ENCODE measurements at places on chromosomes 5 and 9. TPM values are rescaled to one million over a fixed set of nuclear protein-coding genes. Genes with fewer than 3 reads are reported as not detected.

- H3K4me3 ChIP-seq = no peak overlapping the region
- no peak for DNase-seq
- H3K36me3 ChIP-seq = no peaks in the 10 kb centered on the region
- peak overlapping the region; percentile 43 for H3K27ac ChIP-seq
- H3K4me1 ChIP-seq = peaks cover 33% of the 10 kb centered on the region
- no peaks in the 10 kb centered on the region for H3K27me3 ChIP-seq
Observed at GRCh38 chr9:110029956-110030480, 177.9 kb downstream of the C9orf152 start.

- peaks cover 15% of the 10 kb centered on the region for H3K4me1 ChIP-seq
- H3K4me3 ChIP-seq = no peak overlapping the region
- H3K27me3 ChIP-seq = no peaks in the 10 kb centered on the region
- H3K36me3 ChIP-seq = no peaks in the 10 kb centered on the region
Observed at GRCh38 chr5:146026307-146027010, 78.9 kb downstream of the PLAC8L1 start.

GRCh38 chr9:112011051-112011620 lies 114.5 kb downstream of the UGCG start:
- H3K4me1 ChIP-seq = peaks cover 10% of the 10 kb centered on the region
- H3K27me3 ChIP-seq = no peaks in the 10 kb centered on the region
- no peaks in the 10 kb centered on the region for H3K36me3 ChIP-seq
- H3K4me3 ChIP-seq = no peak overlapping the region

DNA sequence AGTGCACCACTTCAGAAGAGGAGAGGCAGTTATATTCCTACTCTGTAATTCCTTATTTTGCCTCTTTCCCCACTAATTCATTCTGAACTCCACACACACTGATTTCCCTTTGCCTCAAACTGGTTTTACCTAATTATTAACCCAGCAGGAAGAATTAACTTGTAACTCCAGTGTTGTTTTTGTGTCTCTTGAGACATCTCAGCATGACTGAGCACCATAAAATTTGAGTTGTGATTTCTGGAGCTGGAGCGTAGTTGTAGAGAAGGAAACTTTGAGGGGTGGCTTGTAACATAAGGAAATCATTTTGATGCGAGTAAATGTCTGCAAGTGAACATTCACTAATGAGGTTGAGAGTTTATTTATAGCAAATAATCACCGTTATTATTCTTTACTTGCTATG lies 265.2 kb downstream of the TMEM38B start:
- no peak overlapping the region for H3K27ac ChIP-seq
- no peak overlapping the region for H3K4me3 ChIP-seq
- H3K27me3 ChIP-seq = no peaks in the 10 kb centered on the region
- DNase-seq = no peak
- no peaks in the 10 kb centered on the region for H3K36me3 ChIP-seq

PGM5 gene
- 9.8 TPM for total RNA-seq

GRIA1 gene
- total RNA-seq = 1.3 TPM

MEGF10 gene
- 3.0 TPM for total RNA-seq

- no peak for DNase-seq
- H3K4me1 ChIP-seq = no peaks in the 10 kb centered on the region
- peaks cover 4% of the 10 kb centered on the region for H3K36me3 ChIP-seq
- H3K4me3 ChIP-seq = no peak overlapping the region
- H3K27me3 ChIP-seq = no peaks in the 10 kb centered on the region
Observed at GRCh38 chr5:65446682-65447081, 35.0 kb downstream of the ADAMTS6 start.

DNA sequence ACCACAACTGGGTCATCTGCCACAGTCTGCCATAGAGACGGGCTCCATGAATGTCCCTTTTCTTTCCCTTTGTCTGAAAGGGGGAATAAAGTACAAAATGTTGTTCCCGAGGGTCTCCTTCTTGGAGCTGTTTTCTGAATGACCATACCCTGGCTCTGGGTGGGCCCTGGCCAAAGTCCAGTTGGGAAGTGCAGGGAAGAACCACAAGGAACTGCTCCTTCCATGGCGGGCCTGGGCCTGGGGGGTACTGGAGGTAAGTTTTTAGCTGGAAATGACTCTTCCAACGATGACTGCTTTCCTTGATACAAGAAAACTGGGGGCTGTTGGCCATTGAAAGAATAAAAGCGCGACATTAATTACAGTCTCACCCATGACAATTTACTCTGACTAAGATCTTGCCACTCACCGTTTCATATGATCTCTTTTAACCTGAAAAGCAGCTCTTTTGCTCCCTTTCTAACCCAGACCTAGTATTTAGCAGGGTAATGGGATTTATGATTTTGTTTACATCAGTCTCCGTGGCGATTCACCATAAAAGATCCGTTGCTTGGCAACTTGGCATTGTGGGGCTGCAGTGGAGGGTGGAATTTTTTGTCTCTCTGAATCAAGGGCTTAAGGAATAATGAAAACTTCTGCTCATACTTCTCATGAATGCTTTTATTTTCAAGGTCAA lies 89.2 kb upstream of the PTCH1 start:
- H3K4me3 ChIP-seq = peak overlapping the region; percentile 2
- H3K36me3 ChIP-seq = no peaks in the 10 kb centered on the region
- peaks cover under 1% of the 10 kb centered on the region for H3K27me3 ChIP-seq
- no peak for DNase-seq
- H3K27ac ChIP-seq = peak overlapping the region; percentile 77

GALT gene
- 82.7 TPM for total RNA-seq

GRCh38 chr9:96621618-96622017 lies 2.0 kb upstream of the CDC14B start:
- H3K27me3 ChIP-seq = no peaks in the 10 kb centered on the region
- no peak for DNase-seq
- H3K4me3 ChIP-seq = no peak overlapping the region
- H3K27ac ChIP-seq = peak overlapping the region; percentile 22
- no peaks in the 10 kb centered on the region for H3K36me3 ChIP-seq
- H3K4me1 ChIP-seq = peaks cover 35% of the 10 kb centered on the region

DNA sequence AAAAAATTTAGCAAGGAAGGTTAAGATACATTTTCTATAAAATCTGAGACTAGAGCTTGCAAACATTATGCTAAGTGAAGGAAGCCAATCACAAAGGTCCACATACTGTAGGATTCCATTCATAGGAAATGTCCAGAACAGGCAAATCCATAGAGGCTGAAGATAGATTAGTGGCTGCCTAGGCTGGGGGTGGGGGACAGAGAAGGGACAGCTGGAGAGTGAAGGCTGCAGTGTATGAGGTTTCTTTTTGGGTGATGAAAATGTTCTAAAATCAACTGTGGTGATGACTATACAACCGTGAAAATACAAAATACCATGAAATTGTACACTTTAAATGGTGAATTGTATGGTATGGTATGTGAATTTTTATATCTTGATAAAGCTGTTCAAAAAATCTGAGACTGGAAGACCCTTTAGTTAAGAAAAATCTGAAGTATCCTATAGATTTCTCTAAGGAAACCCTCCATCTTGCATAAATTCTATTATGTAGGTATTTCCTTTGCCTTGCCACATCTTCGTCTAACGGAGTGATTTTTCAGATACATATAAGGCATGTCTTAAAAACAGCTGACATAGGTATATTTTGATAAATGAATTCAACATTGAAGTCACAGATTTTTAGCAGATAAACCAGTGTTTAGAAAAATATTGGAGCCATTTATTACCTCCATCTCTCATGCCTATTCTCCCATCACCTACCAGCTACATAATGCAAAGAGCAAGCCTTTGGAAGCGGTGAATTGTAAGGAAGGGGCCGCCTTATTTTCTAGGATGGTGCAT lies 121.1 kb downstream of the LMNB1 start:
- H3K4me3 ChIP-seq = no peak overlapping the region
- DNase-seq = no peak
- H3K27me3 ChIP-seq = no peaks in the 10 kb centered on the region
- H3K27ac ChIP-seq = no peak overlapping the region

GRCh38 chr5:82309091-82309531 lies 31.0 kb upstream of the RPS23 start:
- H3K36me3 ChIP-seq = peaks cover 23% of the 10 kb centered on the region
- H3K27me3 ChIP-seq = no peaks in the 10 kb centered on the region

- no peaks in the 10 kb centered on the region for H3K27me3 ChIP-seq
- no peak for DNase-seq
- peaks cover 8% of the 10 kb centered on the region for H3K4me1 ChIP-seq
- no peaks in the 10 kb centered on the region for H3K36me3 ChIP-seq
- H3K4me3 ChIP-seq = no peak overlapping the region
- H3K27ac ChIP-seq = no peak overlapping the region
Observed at GRCh38 chr5:39816866-39817265, 392.1 kb upstream of the DAB2 start.

BRINP1 gene
- 13.2 TPM for total RNA-seq

PPIP5K2 gene
- total RNA-seq = 80.0 TPM

DNA sequence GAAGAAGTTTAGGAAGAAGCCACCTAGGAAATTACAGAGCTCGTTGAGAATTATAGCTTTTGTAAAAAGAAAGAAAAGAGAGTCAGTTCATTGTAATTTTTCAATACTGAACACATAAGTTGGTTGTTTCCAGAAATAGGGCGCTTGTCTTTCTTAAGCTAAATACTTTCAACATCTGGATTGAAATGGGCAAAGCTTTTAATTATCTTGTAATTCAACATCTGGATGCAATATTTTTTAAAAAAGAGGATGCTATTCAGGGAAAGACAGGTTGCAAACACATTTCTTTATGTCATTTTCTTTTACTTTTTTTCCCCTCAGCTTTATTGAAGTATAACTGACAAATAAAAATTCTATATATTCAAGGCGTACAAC lies 100.7 kb upstream of the TRPC7 start:
- DNase-seq = no peak
- H3K4me1 ChIP-seq = peaks cover 4% of the 10 kb centered on the region
- H3K36me3 ChIP-seq = no peaks in the 10 kb centered on the region
- no peaks in the 10 kb centered on the region for H3K27me3 ChIP-seq
- no peak overlapping the region for H3K4me3 ChIP-seq

GRCh38 chr5:112869948-112870347 lies 8.9 kb downstream of the SRP19 start:
- no peak overlapping the region for H3K4me3 ChIP-seq
- H3K27me3 ChIP-seq = no peaks in the 10 kb centered on the region
- H3K36me3 ChIP-seq = peaks cover 29% of the 10 kb centered on the region
- no peaks in the 10 kb centered on the region for H3K4me1 ChIP-seq
- H3K27ac ChIP-seq = no peak overlapping the region

DNA sequence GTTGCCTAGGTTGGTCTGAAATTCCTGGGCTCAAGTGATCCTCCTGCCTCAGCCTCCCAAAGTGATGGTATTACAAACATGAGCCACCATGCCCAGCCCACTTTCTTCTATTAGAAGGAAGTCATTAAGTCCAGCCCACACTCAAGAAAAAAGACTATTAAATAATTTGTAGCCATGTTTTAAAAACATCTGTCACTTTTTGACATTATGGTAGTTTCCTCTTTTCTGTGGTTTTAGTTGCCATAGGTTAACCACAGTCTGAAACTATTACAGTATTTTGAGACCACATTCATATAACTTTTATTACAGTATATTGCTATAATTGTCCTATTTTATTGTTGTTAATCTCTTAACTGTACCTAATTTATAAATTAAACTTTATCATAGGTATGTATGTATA lies 31.9 kb upstream of the C5orf24 start:
- H3K4me3 ChIP-seq = no peak overlapping the region
- H3K27ac ChIP-seq = no peak overlapping the region
- DNase-seq = no peak
- H3K4me1 ChIP-seq = no peaks in the 10 kb centered on the region

GRCh38 chr5:58666598-58667581 lies 84.0 kb downstream of the RAB3C start:
- no peaks in the 10 kb centered on the region for H3K27me3 ChIP-seq
- H3K4me3 ChIP-seq = no peak overlapping the region
- peak overlapping the region; percentile 73 for H3K27ac ChIP-seq
- H3K4me1 ChIP-seq = peaks cover 27% of the 10 kb centered on the region

GRCh38 chr5:1524799-1525623 lies 1.3 kb upstream of the LPCAT1 start:
- H3K27ac ChIP-seq = no peak overlapping the region
- no peaks in the 10 kb centered on the region for H3K36me3 ChIP-seq
- no peak for DNase-seq
- H3K4me1 ChIP-seq = peaks cover 18% of the 10 kb centered on the region
- H3K4me3 ChIP-seq = peak overlapping the region; percentile 53
- no peaks in the 10 kb centered on the region for H3K27me3 ChIP-seq

DNA sequence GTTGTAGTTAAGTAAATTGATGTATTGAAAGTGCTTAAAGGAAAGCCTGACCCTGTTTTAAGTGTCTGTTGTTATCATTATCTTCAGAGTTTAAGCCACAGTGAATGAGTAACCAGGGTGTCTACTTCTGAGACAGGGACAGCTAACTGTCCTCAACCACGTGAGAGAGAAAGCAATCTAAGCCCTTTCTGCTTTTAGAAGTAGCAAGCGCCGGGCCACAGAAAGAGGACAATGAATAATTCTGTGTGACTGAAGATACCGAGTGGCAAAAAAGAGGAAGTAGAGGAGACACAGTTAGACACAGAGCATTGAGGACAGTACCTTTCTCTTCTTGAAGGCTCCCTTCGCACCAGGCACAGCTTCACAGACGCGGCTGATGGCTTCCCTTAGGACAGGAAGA lies 86.3 kb downstream of the S1PR3 start:
- DNase-seq = no peak
- peaks cover 5% of the 10 kb centered on the region for H3K27me3 ChIP-seq
- peaks cover 13% of the 10 kb centered on the region for H3K4me1 ChIP-seq
- no peaks in the 10 kb centered on the region for H3K36me3 ChIP-seq
- H3K27ac ChIP-seq = no peak overlapping the region

- no peaks in the 10 kb centered on the region for H3K27me3 ChIP-seq
- H3K36me3 ChIP-seq = peaks cover 9% of the 10 kb centered on the region
- no peak for DNase-seq
- peak overlapping the region; percentile 97 for H3K27ac ChIP-seq
Observed at GRCh38 chr9:128946571-128947276, 679 bp downstream of the DOLK start.

SURF2 gene
- total RNA-seq = 12.1 TPM

GRCh38 chr5:178625679-178626483 lies 969 bp downstream of the CLK4 start:
- DNase-seq = no peak
- H3K4me3 ChIP-seq = peak overlapping the region; percentile 100
- H3K27me3 ChIP-seq = no peaks in the 10 kb centered on the region
- peaks cover 32% of the 10 kb centered on the region for H3K4me1 ChIP-seq
- H3K27ac ChIP-seq = peak overlapping the region; percentile 100
- peaks cover 8% of the 10 kb centered on the region for H3K36me3 ChIP-seq

GRCh38 chr5:33032271-33033070 lies 321.4 kb downstream of the NPR3 start:
- H3K36me3 ChIP-seq = no peaks in the 10 kb centered on the region
- DNase-seq = no peak
- H3K27ac ChIP-seq = no peak overlapping the region
- H3K4me1 ChIP-seq = peaks cover 5% of the 10 kb centered on the region

GRCh38 chr5:143652108-143652700 lies 159.8 kb upstream of the HMHB1 start:
- no peaks in the 10 kb centered on the region for H3K36me3 ChIP-seq
- no peak overlapping the region for H3K4me3 ChIP-seq
- H3K4me1 ChIP-seq = peaks cover 5% of the 10 kb centered on the region
- H3K27ac ChIP-seq = no peak overlapping the region
- DNase-seq = no peak

SPATA31A3 gene
- not detected for total RNA-seq

RAI14 gene
- total RNA-seq = 134 TPM

CCL28 gene
- total RNA-seq = not detected
